ENCODE measurements at places on chromosomes 7 and 10. TPM values are rescaled to one million over a fixed set of nuclear protein-coding genes. Genes with fewer than 3 reads are reported as not detected.

The PDE1C gene
- total RNA-seq = not detected

The ABCB1 gene
- 3.0 TPM for total RNA-seq

GRCh38 chr10:80484243-80484642, 30.1 kb downstream of the TSPAN14 start:
- H3K4me3 ChIP-seq = no peak overlapping the region
- peaks cover 42% of the 10 kb centered on the region for H3K4me1 ChIP-seq
- no peaks in the 10 kb centered on the region for H3K27me3 ChIP-seq
- peak overlapping the region; percentile 88 for H3K27ac ChIP-seq

DNA sequence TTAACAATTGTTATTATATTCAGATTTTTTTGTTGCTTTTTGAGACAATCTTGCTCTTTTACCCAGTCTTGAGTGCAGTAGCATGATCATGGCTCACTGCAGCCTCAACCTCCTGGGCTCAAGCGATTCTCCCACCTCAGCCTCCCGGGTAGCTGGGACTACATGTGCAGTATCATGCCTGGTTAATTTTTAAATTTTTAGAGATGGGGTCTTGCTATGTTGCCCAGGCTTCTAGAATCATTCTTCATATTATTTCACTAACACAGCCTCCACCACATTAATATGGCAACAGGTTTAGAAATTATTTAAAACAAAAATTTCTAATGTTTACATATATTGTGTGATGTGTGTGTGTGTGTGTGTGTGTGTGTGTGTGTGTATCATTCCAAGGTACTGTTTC, 1.4 kb upstream of the LAMTOR4 start:
- H3K4me3 ChIP-seq = no peak overlapping the region
- peaks cover 8% of the 10 kb centered on the region for H3K36me3 ChIP-seq
- no peaks in the 10 kb centered on the region for H3K27me3 ChIP-seq
- no peak for DNase-seq
- peaks cover 15% of the 10 kb centered on the region for H3K4me1 ChIP-seq
- H3K27ac ChIP-seq = no peak overlapping the region

GRCh38 chr7:103389263-103389662, 41.8 kb downstream of the PSMC2 start:
- DNase-seq = no peak
- no peak overlapping the region for H3K27ac ChIP-seq
- H3K4me3 ChIP-seq = no peak overlapping the region

DNA sequence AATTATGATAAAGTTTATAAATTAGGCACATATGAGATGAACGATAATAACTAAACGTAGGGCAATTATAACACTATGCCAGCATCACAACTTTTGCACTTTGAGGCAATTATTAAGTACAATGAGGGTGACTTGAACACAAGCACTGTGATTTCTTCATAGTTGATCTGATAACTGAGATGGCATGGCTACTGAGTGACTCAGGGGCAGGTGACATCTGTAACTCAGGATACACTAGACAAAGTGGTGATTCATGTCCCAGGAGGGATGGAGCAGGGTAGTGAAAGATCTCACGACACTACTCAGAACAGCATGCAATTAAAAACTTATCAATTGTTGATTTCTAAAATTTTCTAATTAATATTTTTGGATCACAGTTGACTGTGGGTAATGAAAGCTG, 98.3 kb upstream of the ARHGAP21 start:
- no peak overlapping the region for H3K27ac ChIP-seq
- H3K36me3 ChIP-seq = no peaks in the 10 kb centered on the region
- DNase-seq = no peak
- H3K4me1 ChIP-seq = peaks cover 13% of the 10 kb centered on the region
- no peaks in the 10 kb centered on the region for H3K27me3 ChIP-seq
- H3K4me3 ChIP-seq = no peak overlapping the region

Data from SJSA1 (cell line).